ENCODE measurements at places on chromosomes 11 and 22.

DNA sequence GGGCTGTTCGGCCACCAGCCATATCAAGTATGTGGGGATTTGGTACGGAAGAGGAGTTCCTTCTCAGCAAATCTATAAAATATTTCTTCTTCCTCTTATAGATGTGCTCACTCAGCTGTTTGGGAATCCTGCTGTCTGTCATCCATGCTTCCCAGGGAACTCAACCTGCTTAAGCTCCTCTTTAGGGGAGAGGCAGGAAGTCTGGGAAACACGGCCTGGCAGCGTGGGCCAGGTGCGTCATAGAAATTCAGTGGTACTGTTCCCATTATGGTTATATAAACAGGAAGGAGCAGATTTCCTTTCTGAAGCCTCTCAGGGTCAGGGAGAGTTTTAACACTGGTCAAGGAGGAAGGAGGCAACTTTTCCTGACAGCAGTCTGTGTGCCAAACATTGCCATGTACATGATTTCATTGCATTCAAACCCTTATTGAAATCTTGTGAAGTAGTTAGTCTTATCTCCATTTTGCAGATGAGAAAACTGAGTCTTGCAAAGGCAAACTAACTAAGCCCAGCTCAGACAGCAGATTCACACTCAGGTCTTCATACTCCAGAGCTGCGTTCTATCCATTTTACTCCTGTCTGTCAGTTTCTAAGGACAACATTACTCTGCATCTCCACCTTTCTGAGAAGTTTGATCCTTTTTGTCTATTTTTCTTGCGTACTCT is 35.4 kb upstream of the AMOTL1 start:
- DNase-seq, result no peak

GRCh38 chr22:46058091-46058420 is 81.1 kb upstream of the WNT7B start:
- no peak for DNase-seq

DNA sequence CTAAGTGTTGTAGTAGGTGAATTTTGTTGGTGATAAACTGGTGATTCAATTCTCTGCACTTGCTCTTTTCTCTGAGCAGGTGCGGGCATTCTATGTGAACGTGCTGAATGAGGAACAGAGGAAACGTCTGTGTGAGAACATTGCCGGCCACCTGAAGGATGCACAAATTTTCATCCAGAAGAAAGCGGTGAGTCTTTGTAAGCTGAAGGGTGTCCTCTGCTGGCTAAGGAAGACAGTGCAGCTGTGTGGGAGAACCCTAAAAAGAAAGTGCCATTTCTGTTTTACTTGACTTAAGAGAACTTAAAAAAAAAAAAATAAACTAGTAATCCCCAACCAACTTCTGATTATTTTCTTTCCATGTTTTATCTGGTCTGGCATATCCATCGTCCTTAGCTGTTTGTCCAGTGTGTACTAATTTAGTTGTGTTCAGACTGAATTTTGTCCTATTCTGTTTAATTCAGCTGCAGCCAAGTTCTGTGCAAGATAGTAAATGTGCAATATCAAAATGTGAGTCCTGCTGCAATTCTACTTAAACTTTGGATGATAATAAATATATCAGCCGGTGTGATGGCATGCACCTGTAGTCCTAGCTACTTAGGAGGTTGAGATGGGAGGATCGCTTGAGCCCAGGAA is 29.6 kb downstream of the CAT start:
- DNase-seq, result peak; percentile 42

- no peak for DNase-seq
Observed at GRCh38 chr11:74773476-74773875, 24.8 kb downstream of the RNF169 start.

DNA sequence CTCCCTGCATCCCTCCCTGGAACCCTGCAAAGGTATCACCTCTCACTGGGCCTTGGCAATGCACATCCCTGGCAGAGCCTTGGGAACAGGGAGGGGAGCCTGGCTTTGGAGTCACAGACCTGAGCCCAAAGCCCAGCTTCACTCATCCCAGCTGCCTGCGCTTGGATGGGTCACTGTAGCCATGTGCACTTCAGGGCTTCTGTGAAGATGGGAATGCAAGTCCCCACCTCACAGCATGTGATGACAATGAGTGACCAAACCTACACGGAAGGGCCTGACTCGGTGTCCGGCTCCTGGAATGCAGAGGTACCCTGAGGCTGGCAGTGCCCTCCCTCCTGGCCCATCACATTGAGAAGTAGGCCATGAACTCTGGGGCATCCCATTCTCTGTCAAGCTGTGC is 22.8 kb upstream of the BAIAP2L2 start:
- DNase-seq, result no peak

DNA sequence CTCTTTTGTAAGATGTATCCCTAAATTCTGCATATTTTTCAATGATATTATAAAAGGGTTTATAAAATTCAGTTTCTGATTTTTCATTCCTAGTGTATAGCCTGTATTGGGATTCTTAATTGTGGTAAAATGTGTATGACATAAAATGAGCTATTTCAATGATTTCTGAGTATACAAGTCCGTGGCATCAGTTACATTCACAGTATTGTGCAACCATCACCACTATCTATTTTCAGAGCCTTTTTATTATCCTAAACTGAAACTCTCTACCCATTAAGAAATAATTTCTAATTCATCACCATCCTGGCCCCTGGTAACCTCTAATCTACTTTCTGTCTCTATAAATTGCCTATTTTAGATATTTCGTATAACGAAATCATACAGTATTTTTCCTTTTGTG is 39.8 kb downstream of the EIF3F start:
- DNase-seq, result no peak

DNA sequence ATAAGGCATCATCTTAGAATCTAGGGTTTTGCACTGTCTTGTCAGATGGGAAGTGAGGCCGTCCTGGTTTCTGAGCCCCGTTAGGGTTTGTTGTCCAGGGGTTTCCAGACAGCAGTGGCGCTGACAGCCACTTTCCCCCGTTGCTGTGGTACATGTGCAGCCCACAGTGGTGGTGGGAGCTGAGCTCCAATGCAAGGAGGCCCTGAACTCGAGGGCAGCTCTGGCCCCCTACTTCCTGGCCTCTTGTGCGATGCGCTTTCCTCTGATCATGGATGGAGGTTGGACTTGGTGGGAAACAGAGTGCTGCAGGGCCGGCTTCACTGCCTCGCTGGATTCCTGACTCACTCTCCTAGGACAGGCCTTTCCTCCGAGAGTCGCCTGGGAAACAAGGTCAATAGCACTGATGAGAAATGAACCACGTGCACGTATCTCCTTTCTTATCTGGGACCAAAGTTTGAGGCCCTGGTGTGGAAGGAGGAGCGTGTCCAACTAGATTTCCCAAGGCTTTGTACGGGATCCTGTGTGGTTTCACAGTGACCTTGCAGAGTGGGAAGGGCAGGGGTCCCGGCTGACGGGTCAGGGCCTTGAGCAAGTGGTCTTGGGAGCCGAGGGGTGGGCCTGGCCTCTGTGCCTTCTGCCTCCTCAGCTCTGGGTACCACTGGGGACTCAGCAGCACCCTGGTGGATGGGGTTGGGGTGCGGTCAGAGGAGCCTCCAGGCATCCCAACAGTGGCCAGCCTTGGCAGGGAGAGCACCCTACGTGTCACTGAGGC is 3.7 kb downstream of the PHRF1 start:
- DNase-seq, result no peak

DNA sequence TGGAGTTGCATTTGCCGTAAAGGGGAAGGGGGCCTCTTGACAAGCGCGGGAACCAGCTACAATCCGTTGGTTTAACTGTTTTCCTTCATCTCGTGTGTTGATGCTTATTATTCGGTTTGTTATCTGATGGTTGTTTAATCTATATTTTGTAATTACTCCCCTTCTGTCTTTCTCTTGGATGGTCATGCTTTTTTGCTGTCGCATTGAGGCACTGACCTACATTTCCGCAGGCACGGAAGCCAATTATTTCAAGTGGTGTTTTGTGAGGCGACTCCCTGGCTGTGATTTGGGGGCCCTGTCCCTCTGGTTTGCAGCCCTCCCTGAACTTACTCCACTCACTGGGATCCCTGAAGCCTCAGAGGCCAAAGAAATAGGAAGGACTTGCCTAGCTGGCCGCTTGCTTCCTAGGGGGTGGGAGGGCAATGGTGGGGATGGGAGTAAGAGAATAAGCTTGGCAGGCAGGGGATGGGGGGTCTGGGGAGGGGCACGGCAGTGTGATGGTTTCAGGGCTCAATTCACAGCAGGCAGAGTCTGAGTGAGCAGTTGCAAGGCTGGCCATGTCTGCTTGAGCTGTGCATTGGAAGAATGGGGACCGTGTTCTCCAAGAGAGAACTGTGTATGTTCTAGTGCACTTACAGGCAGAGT is 165.8 kb upstream of the B3GAT1 start:
- DNase-seq, result no peak

- peak; percentile 64 for DNase-seq
Observed at GRCh38 chr11:107928767-107929507, 689 bp downstream of the RAB39A start.

DNA sequence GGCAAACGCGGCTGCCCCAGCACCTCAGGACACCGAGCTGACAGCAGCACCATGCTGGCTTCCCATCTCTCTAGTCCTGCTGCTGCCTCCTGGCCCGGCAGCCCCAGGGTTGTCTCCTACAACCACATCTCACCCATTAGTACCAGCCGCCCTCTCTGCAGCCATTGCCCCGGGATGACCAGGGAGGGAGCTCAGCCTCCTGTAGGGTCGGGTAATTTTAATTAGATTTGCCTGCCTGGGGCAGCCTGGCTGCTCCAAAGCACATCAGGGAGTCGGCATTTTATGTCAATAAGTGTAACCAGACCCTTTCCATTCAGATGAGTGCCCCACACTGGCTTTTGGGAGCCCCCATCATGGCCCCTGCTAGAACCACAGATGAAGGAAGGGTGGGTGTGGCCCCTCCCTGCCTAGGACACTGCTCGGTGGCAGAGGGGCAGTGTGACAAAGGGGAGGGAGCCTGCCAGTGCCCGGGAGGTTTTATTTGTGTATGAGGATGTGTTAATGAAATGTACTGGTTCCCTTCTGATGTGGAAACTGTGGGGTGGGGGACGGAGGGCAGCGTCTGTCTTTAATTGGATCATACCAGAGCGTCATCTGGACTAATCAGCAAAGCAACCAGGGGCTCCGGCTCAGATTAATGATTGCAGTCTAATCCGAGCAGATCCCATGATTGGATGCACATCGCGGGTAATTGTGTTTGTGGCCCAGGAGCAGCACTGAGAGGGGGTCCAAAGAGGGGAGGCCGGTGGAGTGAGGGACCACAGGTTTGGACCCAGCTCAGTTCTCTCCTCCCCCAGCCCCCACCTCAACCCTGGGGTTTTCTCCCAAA is 125.3 kb downstream of the FEZ1 start:
- DNase-seq, result no peak

GRCh38 chr11:112467721-112468120 is 207.1 kb upstream of the PLET1 start:
- DNase-seq, result no peak

- DNase-seq, result no peak
Observed at GRCh38 chr11:102325088-102325487, 7.8 kb downstream of the BIRC3 start.

- DNase-seq, result no peak
Observed at GRCh38 chr22:49763138-49763537, 64.5 kb downstream of the BRD1 start.

- DNase-seq, result no peak
Observed at GRCh38 chr11:103907548-103908455, 128.6 kb upstream of the DDI1 start.

- DNase-seq, result no peak
Observed at GRCh38 chr22:45966320-45966894, 10.6 kb downstream of the WNT7B start.

- no peak for DNase-seq
Observed at GRCh38 chr11:68074584-68075352, 35.9 kb downstream of the TCIRG1 start.

GRCh38 chr11:126111458-126112116 is 48.9 kb upstream of the CDON start:
- DNase-seq, result no peak

DNA sequence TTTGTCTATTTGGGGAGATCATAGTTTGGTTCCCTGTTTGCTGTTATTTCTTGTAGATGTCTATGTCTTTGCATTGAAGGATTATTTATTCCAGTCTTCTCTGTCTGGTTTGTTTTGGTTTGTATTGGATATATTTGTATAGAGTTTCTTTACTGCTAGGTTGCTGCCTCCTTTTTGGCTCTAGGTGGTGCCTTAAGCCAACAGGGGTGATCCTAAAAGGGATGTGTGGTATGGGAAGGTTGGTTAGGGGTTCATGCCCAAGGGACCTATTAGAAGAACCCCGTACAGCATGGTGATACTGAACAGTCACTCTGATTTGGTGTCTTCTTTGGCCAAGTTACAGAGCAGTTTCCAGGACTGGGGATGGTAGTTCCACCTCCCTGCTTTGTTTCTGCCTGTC is 36.4 kb upstream of the PGR start:
- no peak for DNase-seq

GRCh38 chr11:127766734-127767133 is 766.2 kb upstream of the KIRREL3 start:
- DNase-seq, result no peak

GRCh38 chr11:115241899-115242298 is 262.3 kb downstream of the CADM1 start:
- no peak for DNase-seq

DNA sequence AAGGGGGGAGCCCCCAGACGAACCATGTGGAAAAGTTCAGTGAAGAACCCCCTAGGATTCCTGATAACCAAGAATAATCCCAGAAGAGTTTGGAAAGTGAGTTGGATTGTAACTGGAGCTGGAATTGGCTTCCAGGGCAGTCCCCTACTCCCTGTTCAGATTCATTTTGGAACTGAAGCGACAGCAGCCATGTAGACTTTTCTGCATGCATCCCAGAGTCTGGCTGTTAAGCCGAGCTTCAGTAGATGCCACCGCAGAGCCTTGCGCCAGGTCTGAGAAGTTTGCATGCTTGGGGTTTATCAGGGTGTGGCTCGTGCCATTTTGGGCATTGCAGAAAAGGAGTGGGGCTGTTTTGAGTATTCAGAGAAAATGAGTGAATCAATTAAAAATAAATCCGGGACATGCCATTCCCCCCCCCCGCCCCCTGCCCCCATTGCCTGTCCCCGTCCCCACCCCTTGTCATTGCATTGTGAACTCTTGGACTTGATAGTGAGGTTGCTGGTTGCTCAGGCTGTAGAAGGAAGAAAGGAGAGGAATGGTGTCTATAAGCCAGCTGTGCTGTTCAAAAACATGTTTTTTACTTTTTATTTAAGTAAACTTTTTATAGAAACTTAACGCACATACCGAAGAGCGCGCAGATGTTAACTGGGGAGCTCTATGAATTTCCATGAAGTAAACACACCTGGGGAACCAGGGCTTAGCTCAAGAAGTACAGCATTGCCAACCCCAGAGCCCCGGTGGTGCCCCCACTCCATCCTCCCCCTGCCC is 71.2 kb downstream of the LDLRAD3 start:
- no peak for DNase-seq

Data from ACHN (cell line).